Anterior cingulate cortex (tissue), 58 donors: ENCODE measurements at places on chromosomes 12 and 14.

GRCh38 chr14:67133595-67134441 is 55.4 kb upstream of the GARIN2 start:
- DNase-seq = no peak

GRCh38 chr12:6538420-6539313 is 4.3 kb downstream of the GAPDH start:
- no peak for DNase-seq

GRCh38 chr12:29676676-29677075 is 107.1 kb downstream of the TMTC1 start:
- no peak for DNase-seq

- no peak for DNase-seq
Observed at GRCh38 chr14:91317381-91318308, 73.1 kb upstream of the GPR68 start.

DNA sequence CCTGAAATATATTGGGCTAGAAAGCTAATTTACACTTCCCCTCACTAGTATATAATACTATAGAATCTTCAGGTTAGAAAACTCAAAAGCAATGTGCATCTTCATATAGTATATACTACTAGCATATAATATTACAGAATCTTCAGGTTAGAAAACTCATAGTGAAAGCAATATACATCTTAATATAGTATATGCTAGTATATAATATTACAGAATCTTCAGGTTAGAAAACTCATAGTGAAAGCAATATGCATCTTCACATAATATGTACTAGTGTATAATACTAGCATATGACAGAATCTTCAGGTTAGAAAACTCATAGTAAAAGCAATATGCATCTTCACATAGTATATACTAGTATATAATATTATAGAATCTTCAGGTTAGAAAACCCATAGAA is 329.6 kb downstream of the ZFP36L1 start:
- DNase-seq = no peak

GRCh38 chr12:103924761-103925641 is 5.2 kb upstream of the HSP90B1 start:
- DNase-seq = no peak

DNA sequence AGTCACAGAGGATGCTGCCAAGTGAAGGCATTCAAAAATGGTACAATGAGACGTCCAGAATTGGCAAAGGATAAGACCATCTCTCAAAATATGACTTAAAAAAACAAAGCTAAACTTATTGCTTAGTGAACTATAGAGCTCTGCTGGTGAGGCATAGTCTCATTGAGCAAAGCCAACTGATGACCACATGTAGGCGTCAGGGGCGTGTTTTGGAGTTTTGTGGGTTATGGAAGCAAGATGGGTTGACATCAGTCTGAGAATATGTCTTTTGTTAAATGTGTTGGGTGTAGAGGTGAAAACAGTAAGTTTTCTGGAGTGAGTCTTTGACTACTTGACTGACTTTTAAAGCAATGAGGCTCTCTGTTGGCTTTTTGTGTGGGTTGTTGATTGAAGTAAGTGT is 47.2 kb downstream of the ATL1 start:
- DNase-seq = no peak

GRCh38 chr12:126210026-126210425 is 1144.8 kb downstream of the AACS start:
- DNase-seq = no peak

DNA sequence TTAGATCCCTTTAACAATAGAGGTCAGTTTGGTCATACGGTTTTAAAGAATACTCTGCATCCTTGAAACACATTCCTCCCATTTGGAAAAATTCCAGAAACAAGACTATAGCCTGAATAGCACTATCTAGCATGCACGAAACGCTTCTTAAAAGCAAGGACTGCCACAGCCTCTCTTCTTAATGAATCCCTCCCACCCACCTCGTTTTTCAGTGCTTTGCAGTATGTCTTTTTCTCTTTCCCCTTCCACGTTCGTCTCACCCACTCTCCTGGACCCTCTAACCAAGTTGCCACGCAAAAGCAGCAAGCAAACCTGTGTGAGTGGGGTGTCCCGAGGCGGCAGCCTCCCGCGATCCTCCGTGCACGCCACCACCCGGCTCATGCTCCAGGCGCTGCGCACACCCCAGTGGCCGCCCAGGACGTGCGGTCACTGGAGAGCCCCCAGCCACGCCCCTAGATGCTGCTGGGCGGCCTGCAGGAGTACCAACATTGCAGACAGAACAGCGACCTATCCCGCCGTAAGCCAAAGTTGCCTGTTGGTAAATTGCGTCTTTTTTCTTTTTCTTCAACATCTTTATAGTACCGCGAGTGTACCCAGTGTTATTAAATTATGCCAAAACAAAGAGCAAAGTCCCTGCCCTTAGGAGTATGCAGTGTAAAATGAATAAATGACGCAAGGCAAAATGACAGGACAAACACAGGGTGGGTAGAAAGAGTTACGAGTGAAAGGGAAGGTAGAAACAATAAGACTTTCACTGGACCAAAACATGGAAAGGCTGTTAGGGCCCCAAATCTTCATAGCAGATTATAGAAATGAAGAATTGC is at the start of gene SLC38A4:
SLC38A4 (minus strand) TSS at position 407 of the 824 bp plus-strand sequence. CDS start 32,926 bp downstream, outside the sequence.
- DNase-seq = no peak

GRCh38 chr14:29271669-29272068 is 505.1 kb downstream of the FOXG1 start:
- no peak for DNase-seq

GRCh38 chr12:49515266-49515665 is 23.6 kb upstream of the KCNH3 start:
- no peak for DNase-seq

DNA sequence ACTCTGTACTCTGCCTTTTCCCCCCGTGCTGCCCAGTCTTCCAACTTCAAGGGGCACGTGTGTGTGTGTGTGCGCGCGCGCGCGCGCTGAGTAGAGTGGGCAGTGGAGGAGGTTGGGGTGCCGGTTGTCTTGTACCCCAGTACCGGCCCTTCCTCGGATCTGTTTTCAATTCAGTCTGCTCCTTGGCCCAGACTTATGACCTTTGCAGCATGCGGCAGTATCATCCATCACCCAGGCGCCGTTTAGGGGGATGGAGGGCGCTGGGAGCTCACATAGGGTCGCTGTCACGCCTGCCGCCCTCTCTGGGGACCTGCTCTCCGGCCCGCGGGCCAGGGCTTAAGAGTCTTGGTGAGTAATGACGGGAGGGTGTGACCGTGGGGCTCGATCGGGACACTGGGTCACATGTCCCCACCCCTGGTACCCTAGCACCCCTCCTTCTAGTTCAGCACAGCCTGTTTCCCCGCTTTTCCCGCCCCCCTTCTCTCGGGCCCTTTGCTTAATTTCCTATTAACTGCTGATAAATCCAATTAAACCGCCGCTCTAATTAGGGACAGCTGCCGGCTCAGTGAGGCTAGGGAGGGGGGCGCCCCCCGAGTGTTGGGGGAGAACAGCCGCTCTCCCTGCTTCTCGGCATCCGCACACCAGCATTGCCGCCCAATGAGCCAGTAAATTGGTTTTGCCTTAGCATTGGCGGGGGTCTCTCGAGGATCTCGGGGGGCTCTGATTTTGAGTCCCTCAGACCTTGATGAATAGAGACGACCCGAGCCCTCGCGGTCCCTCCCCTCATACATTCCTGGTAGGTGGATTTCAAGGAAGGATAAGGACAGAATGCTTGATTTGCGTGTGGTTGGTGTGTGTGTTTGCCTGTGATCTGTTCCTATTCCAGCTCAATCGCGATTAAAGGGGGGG is 9.3 kb downstream of the STAC3 start:
- no peak for DNase-seq

GRCh38 chr12:56159482-56160192 is 1.5 kb downstream of the MYL6 start:
- DNase-seq = no peak

DNA sequence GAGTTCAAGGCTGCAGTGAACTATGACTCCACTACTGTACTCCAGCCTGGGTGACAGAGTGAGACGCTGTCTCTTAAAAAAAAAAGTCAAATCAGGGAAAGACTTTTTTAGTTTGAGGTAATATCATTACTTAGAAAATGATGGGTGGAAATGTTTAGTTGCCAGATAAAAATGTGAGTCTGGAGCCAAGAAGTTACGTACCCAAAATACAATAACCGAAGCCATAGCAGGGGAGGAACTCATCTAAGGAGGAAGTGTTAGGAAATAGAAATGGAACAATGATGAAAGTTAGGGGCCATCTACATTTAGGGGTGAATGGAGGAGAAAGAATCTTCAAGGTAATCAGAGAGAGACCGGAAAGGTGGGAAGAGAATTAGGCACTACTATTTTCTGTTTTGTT is 98.8 kb downstream of the DACT1 start:
- DNase-seq = no peak

DNA sequence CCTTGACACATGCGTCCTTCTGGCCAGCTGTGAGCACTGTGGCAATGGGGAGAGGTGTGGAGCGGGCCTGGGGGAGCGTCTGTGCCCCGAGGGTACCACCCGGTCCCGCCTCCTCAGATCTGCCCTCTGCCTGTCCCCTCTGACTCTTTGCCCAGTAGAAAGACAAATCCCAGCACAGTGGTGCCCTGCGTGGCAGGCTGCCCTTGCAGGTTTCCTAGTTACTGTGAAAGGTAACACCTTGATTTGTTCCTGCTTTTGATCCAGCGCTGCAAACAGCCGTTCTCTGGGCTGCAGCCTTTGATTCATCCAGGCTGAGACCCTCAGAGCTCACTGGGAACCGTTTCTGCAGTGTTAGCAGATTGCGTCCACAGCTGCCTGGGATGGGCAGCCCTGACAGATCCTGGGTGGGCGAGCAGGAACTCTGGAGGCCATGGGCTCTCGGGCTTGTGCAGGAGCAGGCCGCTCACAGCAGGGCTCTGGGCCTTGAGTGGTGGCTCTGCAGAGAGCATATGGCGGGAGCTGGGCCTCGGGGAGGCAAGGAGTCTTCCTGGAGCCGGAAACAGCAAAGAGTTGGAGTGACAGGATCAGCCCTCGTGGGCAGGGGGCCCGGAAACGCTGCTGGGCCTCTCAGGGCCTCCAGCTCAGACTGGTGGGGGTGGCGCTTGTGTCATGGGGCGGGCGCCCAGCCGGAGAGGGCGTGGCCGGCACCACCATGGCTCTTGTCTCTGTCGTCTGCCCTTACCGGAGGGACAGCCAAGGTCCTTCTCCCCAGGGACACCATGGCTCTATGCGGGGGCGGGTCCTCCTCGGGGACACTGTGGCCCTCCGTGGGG is 16.6 kb downstream of the FBRSL1 start:
- peak; percentile 46 for DNase-seq

GRCh38 chr12:120999191-121000120 is 16.8 kb downstream of the C12orf43 start:
- no peak for DNase-seq

DNA sequence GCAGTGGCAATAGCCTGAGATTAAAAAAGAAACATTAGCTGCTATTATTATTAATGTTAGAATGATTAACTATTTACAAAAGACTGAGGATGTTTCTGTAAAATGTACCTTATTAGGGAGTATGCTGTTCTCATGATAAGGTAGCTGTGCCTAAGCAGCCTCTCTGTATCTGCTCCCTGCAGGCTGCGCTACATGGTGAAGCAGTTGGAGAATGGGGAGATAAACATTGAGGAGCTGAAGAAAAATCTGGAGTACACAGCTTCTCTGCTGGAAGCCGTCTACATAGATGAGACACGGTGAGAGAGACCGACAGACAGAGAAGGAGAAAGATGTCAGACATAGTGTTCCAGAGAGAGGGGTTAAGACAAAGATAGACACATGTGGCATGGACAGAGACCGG is 17.4 kb downstream of the PDE1B start:
- DNase-seq = no peak

DNA sequence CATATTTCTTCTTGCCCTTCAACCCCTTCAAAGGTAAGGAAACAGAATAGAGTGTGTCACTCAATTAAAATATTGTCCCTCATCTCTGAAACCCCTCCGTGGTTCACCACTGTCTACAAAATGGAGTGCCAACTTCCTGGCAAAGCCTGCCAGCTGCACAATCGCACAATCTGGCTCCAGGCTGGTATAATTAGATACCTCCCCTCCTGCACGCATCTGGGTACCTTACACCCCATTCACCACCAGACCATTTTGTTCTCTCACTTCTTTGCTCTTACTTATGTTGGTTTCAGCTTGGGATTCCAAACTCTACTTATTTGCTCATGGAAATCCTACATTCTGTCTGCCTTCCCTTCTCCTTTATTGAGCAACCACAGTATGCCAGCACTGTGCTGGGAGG is 314.9 kb downstream of the NUAK1 start:
- DNase-seq = no peak

- no peak for DNase-seq
Observed at GRCh38 chr14:87756661-87757060, 236.3 kb downstream of the GALC start.

- no peak for DNase-seq
Observed at GRCh38 chr14:23114669-23115038, 4.4 kb downstream of the CEBPE start.

DNA sequence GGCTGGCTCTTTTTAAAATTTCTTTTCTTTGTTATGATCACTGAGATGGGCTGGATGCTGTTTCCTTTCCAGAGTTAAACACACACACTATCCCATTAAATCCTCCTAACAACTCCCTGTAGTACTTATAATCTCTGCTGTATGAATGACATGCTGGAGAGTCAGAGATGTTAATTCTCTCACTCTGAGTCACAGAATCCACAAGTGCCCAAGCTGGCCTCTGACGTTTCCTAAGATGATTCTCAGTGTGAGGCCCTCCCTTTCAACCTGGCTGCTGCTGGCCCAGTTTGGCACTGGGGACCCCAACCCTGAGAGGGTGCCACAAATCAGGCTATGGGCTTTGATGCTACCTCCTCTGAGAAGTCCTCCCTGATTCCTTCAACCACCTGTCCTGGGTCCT is 5.4 kb downstream of the NOS1 start:
- DNase-seq = no peak

DNA sequence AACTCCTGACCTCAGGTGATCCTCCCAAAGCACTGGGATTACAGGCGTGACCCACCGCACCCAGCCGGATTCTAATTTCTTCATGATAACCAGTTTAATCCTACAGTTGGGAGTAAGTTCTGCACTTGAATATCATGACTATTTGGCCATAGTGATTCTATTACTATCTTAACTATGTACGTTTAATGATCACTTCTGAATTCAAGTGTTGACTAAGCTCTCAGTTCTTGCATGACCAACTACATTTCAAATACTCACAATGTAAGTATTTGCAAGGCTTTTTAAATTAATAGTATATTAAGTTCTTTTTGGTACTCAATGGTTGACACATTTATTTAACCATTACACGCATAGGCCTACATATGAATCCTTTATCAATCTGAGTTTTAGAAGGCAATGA is 17.4 kb upstream of the VPS33A start:
- no peak for DNase-seq
